SK-N-SH (cell line): ENCODE measurements at places on chromosomes 13 and 19.

DNA sequence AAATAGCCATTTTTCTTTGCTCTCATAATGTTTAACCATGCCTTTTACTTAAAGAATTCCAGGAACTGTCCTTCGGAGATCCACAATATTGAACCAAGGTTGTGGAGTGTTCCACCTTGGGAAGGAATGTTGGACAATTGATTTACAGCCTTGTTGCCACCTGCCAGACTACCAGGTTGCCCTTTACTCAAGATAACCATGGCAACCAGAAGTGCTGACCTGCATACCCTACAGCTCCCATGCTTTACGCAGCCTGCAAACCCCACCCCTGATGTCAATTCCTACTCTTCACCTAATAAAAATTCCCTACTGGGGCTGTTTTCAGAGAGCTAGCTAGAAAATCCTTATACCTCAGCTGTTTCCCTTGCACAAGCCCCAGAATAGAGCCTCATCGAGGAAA lies 151.0 kb upstream of the RXFP2 start:
- no peak for DNase-seq

GRCh38 chr19:39106194-39106593 lies 19.4 kb upstream of the PAK4 start:
- no peak for DNase-seq

GRCh38 chr19:13689085-13689484 lies 75.2 kb upstream of the MRI1 start:
- DNase-seq = peak; percentile 34

- DNase-seq = no peak
These were observed 4.0 kb downstream of the ZNF91 start for GRCh38 chr19:23391236-23391635.

- DNase-seq = no peak
These were observed 256.1 kb downstream of the DACH1 start for GRCh38 chr13:71610876-71611275.

DNA sequence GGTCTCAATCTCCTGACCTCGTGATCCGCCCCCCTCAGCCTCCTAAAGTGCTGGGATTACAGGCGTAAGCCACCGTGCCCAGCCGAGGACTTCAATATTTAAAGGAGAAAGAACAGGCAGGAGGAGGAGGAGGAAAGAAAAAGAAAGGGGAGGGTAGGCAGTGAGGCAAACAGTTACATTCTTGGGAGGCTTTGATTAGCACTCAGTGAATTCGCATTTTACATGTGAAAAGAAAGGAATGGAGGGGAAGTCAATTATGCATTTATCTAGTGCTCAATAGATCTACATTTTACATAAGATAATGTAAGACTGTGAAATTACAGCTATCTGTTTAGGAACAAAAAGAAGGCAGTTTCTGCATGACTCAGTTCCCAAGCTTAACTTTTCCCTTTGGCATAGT lies 30.9 kb upstream of the CXCL17 start:
- DNase-seq = no peak

DNA sequence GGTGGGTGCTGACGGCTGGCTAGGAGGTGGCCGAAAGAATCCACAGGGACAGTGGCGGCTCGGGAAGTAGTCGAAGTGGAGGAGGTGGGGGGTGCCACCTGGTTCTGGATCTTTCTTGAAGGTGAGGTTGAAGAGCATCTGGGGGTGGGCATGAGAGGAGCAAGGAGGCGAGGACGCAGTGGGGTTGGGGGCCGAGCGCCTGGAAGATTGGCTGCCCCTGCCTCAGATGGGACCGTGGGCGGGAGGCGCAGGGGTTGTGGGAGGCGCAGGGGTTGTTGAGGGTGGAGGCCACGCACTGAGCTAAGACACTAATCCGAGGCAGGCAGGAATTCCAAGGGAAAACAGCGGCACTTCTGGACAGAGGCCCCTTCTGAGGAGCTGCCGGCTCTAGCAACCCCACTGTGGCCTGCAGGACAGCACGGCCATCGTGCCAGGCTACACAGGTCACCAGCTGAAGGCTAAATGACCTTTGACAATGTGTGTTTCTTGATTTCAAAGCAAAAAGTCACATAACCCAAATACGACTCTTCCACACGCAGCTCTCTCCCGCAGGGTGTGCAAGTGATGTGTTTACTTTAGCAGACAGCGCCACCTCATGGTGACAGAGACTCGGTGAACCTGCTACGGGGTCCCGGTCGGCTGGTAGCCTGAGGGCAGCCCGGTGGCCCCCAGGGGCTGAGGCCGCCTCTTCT lies 44.1 kb upstream of the RANBP3 start:
- peak; percentile 92 for DNase-seq

- DNase-seq = no peak
These were observed 22.7 kb downstream of the MPND start for GRCh38 chr19:4365791-4366665.

- DNase-seq = no peak
These were observed 35.9 kb upstream of the MAB21L1 start for GRCh38 chr13:35512271-35512920.

DNA sequence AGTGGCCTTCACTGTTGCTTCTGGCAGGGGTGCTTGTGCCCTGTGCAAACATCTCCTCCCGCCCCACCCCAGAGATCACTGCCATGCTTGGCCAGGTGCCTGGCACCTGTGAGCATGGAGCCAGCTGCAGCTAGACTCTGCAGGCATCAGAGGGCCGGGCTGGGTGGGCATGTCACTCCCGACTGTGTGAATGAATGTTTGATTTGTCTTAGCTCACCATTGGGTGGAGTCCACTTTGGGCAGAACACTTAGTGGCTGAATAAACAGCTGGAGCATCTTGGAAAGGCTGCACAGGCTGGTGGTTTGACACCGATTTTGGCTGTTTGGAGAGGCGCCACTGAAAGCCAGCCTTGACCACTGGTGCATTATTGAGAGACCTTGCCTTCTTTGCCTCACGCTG lies 267.3 kb downstream of the DLEU7 start:
- DNase-seq = no peak

DNA sequence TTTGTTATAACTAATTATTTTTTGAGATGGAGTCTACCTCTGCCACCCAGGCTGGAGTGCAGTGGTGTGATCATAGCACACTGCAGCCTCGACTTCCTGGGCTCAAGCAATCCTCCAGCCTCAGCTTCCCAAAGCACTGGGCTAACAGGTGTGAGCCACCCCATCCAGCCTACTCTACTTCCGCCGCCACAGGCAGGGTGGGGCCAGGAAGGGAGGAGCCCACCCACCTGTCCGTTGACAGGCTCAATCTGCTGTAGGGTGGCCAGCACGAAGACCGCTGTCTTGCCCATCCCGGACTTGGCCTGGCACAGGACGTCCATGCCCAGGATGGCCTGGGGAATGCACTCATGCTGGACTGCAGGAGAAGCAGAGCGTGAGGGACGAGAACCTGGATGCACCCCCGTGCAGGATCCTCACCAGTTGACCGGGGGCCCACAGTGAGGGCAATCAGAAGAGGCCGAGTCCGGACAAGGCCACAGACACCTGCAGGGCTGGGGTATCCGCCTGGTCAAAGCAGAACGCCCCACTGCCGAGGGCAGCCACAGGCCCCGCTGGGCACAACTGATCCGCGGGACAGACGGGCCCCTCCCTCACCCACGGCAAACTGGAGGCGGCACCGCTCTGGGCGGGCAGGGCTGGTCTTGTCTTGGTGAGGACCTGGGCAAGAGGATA lies 6.7 kb downstream of the DDX39A start:
- DNase-seq = no peak

- no peak for DNase-seq
These were observed 15.4 kb downstream of the MED26 start for GRCh38 chr19:16612636-16613035.

DNA sequence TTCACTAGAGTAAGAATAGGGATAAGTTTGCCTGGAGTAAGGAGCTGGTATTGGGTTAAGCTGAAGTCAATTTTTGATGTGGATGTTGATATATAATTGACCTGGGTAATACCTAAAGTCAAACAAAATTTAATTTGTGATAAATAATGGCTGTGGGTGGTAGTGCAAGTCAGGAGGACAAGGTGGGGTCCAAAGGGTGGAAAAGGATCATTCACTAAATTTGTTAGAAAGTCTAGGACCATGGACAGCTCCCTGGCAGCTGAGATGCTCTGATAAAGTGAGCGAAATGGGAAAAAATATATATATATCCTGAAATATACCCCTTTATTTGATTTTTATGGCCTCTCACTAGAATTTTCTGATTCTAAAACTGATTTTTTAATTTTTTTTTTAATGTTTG lies 463.5 kb downstream of the GPC6 start:
- no peak for DNase-seq

DNA sequence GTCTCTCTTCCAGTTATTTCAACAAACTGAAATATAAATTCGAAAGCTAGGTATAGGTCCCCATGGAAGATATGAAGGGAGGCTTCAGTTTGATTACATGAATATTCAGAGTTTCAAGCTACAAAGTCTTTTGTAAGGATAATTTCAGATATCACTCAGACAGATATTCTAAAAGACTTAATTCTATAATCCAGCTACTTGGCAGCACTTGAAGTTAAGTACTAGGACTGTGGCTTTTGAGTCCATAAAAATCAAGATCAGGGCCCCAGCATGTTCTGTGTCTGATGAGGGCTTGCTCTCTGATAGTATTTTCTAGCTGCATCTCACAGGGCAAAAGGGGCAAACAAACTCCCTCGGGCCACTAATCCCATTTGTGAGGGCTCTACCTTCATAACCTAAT lies 160.6 kb upstream of the IRS2 start:
- DNase-seq = no peak

DNA sequence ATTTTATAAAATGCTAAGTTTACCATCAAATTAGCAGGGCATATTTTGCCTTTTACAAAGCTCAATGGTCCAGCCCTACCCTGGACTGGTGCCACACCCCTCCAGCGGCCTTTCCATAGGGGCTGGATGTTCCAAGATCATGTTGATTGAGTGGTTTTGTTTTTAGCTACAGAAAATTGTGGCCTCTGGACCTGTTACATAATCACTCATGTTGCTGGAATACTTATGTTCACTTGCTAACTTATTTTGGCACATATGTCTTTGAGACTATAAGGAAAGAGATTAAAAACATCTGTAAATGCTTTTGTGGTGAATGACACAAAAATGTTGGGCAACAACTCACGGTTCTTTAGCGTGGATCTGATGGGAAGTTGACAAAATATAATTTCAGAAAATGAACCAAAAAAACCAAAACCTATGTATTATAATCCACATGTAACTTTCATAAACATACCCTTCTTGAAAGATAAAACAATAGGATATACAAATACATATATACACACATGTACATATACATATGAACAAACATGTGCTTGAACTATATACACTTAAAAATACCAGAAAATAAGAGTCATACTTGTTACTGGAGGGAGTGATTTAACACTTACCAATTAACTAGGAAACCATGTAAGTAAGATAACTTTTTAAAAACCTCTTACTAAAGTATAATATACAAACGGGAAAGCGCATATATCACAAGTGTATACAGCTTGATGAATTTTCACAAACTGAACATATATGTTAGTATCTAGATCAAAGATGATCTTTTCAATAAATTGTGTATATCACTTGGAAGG lies 46.6 kb upstream of the SLC15A1 start:
- DNase-seq = no peak

DNA sequence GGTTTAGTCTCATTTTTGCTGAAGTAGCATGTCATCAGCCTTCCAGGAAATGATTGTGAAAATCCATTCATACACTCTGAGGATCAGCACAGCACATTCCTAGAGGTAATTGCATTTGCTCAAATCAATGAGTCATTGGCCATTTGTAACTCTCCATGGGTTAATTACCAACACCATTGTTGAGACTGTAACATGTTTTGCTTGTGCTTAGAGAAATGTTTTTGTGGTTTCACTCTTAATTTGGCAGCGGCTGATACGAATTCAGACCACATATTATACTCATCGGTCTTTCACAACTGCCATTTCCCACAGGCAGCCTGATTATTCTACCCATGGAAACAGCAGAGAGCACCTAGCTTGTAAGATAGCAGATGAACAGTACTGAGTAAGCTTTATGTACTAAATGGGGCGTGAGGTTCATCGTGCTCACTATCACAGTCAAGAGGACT lies 110.3 kb downstream of the NHLRC3 start:
- DNase-seq = no peak

GRCh38 chr13:106008540-106008939 lies 526.9 kb downstream of the EFNB2 start:
- no peak for DNase-seq

- DNase-seq = no peak
These were observed 45.2 kb downstream of the COMP start for GRCh38 chr19:18745931-18746330.

GRCh38 chr13:102773441-102774213 lies at the start of gene TEX30:
TEX30 (minus strand) TSS chr13:102773786; CDS start chr13:102770026, 3,760 bp downstream.
- peak; percentile 97 for DNase-seq

DNA sequence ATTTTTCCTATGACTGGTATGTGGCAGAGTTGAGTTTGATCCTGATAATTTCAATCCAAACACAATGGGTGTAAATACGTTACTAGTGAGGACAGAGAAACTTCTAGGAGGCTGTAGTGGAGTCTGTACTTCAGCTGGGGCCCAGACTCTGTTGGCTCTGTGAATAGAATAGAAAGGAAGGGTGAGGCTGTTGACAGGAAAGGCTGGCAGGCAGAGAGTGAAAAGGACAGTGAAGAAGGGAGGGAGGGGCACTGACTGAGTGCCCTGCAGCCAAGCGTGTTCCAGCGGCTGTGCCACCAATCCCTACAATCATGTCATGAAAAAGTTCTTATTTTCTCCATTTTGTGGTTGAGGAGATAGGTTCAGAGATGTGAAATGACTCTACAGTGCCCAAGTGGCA lies 80.5 kb downstream of the MBNL2 start:
- no peak for DNase-seq

DNA sequence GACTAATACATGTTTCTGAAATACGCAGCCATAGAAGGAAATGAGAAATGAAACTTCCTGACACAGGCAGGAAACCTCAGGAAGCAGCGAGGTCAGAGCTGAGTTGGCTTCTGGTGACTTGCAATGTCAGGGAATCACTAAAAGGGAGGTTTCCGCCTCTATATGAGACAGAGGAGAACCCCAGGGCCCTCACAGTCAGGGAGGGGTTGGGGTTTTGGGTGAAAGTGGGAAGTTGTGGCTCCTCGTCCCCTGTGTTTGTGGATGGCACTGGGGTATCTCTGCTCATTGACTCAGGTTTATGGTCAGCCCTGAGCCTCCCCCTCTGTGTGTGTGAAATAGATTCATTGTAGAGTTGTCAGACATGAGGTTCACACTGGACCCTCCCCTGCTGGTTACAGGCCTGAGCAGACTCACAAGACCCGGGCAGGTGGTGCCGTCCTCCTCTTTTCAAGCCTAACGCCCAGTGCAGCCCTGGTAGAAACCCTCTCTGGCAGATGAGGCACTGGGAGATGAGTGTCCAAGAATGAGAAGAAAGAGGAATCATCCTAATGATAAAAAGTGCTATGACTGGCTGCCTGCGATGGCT lies 5.5 kb upstream of the LILRA6 start:
- no peak for DNase-seq

DNA sequence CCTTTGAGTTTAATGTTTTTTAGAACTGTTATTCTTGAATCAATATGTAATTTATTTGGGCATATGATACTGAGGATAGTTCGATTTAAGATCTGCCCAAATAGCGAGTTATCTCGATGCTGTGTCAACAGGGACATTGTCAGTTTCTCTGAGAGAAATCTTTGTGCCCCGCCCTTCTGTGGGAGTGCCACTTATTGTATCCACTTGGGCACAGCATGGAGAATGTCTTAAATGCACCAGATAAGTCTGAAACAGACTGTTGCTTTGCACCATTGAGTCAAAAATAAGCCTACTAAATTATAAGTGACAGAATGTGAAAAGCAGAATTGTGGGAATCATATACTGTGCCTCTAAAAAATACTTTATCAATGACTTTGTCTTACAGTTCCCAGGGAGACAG lies 45.6 kb downstream of the RNASEH2B start:
- no peak for DNase-seq
